Upper lobe of left lung (tissue), 6 donors: ENCODE measurements at places on chromosomes 1 and 21. TPM values are rescaled to one million over a fixed set of nuclear protein-coding genes. Genes with fewer than 3 reads are reported as not detected.

The ATP1A4 gene
- total RNA-seq: 0.52 TPM

The CA14 gene
- not detected for total RNA-seq

DNA sequence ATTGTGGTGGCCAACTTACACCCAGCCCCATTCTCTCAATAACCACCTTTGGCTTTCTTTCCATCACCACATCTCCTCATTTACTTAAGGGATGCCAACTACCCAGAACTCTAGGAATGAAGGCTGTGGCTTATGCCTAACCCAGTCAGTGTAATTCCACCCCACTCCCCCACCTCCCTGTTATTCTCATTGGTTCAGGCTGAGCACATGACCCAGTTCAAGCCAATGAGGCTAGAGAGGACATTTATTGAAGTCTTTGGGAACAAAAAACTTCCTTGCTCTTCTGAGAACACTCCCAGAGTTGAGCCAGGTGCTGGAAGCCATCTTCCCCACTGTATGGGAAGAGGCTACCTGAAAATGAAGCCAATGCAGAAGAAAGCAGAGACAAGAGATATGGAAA lies 22.8 kb upstream of the CD2 start:
- no peaks in the 10 kb centered on the region for H3K4me1 ChIP-seq
- no peak for DNase-seq
- H3K27ac ChIP-seq: no peak overlapping the region
- no peak overlapping the region for H3K4me3 ChIP-seq

The CCSAP gene
- 11.2 TPM for total RNA-seq

GRCh38 chr1:74679811-74680210 lies 6.2 kb upstream of the ERICH3 start:
- no peaks in the 10 kb centered on the region for H3K27me3 ChIP-seq
- no peaks in the 10 kb centered on the region for H3K36me3 ChIP-seq
- H3K4me1 ChIP-seq: no peaks in the 10 kb centered on the region
- no peak overlapping the region for H3K4me3 ChIP-seq
- H3K27ac ChIP-seq: no peak overlapping the region

The TMOD4 gene
- total RNA-seq: not detected

- no peak overlapping the region for H3K27ac ChIP-seq
- peak overlapping the region; percentile 78 for H3K4me3 ChIP-seq
- H3K27me3 ChIP-seq: no peaks in the 10 kb centered on the region
- H3K36me3 ChIP-seq: peaks cover 27% of the 10 kb centered on the region
- H3K4me1 ChIP-seq: peaks cover 5% of the 10 kb centered on the region
- peak; percentile 87 for DNase-seq
Measured at GRCh38 chr21:45983981-45984551, 2.5 kb downstream of the COL6A1 start.

The ANGPTL3 gene
- total RNA-seq: not detected
